Endodermal cell (in vitro differentiated cells): ENCODE measurements at places on chromosomes 13 and 19. TPM values are rescaled to one million over a fixed set of nuclear protein-coding genes. Genes with fewer than 3 reads are reported as not detected.

The AP1M2 gene
- total RNA-seq, result 145 to 152 TPM (median 146 TPM) in 3 replicates

The CATSPERD gene
- total RNA-seq, result not detected in 2 replicates

The ACP7 gene
- 0.29 TPM in 1 of 2 replicates, not detected in the other for total RNA-seq

The ELSPBP1 gene
- total RNA-seq, result not detected in 2 replicates

The ZNF610 gene
- 13.3 and 15.2 TPM in 2 replicates for total RNA-seq

The PNMA8A gene
- total RNA-seq, result 16.8 to 33.2 TPM (median 32.5 TPM) in 3 replicates
